ENCODE measurements at places on chromosomes 5 and 9. TPM values are rescaled to one million over a fixed set of nuclear protein-coding genes. Genes with fewer than 3 reads are reported as not detected.

Gene SHISAL2B
- total RNA-seq, result not detected

Gene TAS2R1
- total RNA-seq, result not detected

Gene SCGB3A2
- total RNA-seq, result not detected

Gene CTNND2
- total RNA-seq, result not detected

- DNase-seq, result no peak
Measured at GRCh38 chr5:54551926-54552325, 34.4 kb downstream of the SNX18 start.

- no peak for DNase-seq
Measured at GRCh38 chr9:121997791-121998190, 95.3 kb downstream of the TTLL11 start.

DNA sequence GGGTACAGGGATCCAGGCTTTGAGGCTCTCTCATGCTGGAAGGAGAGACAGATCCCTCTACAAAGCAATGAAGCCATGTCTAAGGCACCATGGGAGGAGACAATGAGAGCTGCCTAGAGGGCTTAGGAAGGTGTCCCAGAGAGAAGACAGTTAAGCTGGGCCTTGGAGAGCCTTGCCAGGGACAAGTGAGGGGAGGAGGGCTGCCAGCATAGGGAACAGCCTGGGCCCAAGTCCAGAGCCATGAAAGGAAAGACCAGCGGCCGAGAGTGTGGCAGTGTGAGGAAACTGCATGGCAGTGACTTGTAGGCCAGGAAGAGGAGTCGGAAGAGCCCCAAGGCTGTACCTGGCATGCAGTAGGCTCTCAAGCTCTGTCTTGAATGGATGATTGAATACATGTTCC, 88.5 kb downstream of the PSD2 start:
- no peak for DNase-seq

All from pulmonary artery endothelial cell (primary cell).